Activated CD4-positive, alpha-beta T cell treated with anti-CD3 and anti-CD28 coated beads for 24 hours (primary cell): ENCODE measurements at places on chromosomes 6 and 20.

GRCh38 chr6:63236398-63236817 is 25.1 kb downstream of the FKBP1C start:
- no peak for DNase-seq

DNA sequence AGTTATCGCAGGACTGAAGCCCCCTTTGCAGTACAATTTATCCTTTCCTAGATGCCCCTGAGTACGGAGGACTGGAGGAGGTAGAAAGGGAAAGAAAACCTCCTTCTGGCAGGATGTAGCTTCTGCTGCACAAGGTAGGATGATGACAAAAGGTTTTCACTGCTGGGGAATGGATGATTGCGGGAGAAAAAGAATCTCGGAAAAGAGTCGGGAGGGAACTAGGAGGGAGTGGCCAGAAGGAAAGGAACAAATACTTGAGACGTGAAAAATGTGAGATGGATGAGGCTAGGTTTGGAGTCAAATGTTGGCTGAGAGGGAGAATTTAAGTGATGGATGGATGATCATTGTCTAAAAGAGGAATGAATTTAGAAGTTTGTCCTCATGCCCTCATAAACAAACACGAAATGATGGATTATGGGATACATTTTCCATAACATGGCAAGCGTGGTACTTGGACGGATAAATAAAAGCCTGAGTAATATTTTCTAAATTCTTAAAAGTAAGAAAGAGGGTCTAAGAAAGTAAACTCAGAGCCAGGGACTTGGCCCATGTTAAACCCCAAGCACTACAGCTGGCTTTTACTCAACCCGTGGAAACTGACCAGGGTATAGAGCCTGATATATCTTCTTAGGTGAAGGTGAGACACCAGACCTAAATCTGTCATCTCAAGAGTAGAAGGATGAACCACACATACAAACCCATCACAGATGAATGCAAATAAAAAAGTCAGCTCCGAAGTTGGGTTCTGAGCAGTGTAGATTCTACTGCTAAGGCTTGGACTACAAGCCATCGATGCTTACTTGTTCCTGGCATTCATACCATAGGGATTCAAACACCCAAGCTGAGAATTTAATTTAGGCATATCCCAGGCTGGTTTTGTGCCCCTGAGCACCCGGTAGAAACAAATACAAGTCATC is 72.4 kb downstream of the HFE start:
- no peak for DNase-seq

GRCh38 chr20:45019762-45020123 is 53.4 kb downstream of the STK4 start:
- no peak for DNase-seq

DNA sequence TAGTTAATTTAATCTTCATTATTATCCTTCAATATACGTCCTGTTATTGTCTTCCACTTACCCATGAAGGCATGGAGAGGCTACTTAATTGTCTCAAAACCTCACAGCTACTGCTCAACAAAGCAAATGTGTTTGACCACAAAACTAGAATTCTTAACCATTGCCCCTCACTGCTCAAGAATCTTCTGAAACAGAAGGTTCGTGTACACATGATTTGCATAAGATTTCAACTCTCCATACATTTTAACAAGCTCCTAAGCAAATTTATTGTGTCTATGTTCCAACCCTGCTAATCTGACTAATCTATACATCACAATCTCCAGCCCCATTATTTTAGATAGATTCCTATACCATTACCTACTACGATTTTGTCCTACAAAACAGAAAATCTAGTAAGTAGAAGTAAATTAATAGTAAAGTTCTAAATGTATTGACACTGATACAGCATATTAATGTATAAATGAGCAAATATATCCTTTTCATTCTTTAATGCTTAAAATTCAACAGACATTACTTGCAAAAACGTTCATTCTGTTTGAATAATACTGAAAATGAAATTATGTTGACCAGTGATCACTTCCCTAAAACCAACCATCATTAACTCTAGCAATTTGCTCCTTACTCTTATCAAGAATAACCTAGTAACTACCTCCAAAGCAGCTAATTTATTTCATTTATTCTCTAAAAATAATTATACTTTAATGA is 89.7 kb upstream of the RNF217 start:
- no peak for DNase-seq

GRCh38 chr6:154605178-154605881 is 94.8 kb upstream of the CNKSR3 start:
- DNase-seq, result no peak

DNA sequence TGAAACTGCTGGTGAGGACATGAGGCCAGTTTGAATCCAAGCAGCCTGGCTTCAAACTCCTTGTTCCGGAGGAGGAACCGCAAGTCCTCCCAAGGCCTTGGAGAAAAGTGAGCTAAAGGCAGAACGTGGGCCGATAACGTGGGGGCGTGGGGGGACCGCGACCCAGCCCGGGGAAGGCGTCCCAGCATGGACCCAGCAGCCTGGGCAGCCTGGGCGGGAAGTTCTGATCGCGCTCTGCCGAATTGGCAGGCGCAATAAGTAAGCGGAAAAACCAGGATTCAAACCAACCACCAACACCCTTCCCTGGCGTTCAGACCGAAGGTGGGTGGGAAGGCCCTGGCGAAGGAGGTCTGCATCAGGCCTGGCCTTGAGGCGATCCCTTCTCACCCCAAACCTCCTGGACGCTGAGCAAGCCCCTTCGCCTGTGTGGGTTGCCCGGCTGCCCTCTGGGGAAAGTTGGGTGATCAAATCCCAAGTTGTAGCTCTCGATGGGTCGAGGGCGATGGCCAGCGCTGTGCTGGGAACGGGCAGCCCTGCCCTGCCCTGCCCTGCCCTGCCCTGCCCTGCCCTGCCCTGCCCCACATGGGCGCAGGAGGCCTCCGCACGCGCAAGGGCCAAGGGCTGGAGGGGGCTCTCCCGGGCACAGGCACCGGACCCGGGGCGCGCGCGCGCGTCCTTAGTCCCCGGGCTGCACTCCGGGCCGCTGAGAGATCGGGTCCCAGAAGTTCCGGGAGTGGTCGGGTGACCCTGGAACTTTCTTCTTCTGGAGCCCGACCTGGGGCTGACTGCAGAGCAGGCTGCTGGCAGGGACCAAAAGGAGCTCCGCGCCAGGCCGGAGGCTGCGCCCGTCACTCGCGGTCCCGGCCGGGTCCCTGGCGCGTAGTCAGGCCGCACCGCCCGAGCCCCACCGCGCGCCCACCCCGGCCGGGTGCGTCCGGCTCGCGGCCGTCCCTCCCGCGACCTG is 637 bp upstream of the SLC22A3 start:
- DNase-seq, result no peak

DNA sequence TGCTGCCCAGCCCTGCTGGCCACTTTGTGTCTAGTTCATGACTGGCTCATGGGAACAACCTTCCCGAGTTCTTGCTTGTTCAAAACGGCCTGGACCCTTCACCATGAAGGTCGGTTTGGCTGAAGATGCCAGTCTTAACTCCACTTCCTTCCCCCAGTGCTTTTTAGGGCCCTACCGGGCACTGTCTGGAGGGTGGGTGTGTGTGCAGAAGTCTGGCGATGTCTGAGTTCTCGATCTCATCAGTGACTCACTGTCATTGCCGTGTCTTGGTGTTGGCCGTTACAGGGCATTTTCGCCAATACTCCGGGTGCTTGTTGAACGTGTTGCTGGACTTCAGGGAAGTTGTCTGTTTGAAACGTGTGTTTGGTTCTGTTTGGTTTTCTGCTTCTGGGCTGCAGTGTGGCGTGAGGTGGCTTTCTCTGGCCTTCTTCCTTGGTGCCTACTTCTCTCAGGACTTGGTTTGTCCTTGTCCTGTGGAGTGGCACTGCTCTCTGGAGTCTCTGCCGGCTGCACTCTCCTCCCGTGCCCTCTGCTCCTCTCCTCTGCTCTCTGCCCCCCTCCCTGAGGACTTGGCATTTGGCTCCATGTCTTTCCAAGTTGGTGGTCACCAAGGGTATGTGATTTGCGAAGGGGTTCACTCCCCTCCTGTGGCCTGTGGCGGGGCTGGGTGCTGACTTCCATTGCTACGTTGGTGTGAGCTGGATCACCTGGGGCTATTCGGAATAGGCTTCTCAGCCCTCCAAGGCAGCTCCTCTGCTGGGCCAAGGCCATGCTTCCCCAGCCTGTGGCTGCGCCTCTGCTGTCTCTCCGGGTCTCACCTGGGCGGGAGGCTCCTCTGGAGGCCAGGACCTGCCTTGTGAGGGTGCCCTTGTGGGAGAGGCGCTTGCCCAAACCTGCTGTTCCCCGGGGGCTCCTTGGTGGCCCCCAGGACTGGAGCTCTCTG is 38.2 kb downstream of the PYGB start:
- no peak for DNase-seq

- no peak for DNase-seq
These were observed 3.3 kb upstream of the AARS2 start for GRCh38 chr6:44316481-44316880.

DNA sequence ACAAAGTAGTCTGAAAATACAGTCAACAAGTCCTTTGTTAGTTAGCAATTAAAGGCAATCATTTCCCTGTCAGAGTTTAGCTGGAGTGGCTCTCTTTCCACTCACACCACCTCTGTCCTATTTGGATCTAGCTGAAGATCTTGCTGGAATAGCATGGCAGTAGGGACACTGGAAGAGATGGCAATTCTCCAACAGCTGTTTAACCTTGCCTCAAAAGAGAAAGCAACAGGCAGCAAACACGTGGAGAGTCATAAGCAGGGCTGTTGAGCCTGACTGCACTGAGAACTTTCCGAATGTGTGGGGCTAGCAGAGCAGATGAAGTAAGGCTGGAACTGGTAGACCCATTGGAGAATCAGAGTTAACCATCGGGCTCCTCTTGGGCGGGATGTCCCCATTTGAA is 38.0 kb upstream of the PRSS35 start:
- DNase-seq, result no peak

GRCh38 chr6:84411060-84411629 is 183.7 kb upstream of the CEP162 start:
- no peak for DNase-seq

GRCh38 chr6:129031051-129031599 is 148.2 kb downstream of the LAMA2 start:
- no peak for DNase-seq

GRCh38 chr6:166720856-166721255 is 93.8 kb upstream of the RPS6KA2 start:
- no peak for DNase-seq

DNA sequence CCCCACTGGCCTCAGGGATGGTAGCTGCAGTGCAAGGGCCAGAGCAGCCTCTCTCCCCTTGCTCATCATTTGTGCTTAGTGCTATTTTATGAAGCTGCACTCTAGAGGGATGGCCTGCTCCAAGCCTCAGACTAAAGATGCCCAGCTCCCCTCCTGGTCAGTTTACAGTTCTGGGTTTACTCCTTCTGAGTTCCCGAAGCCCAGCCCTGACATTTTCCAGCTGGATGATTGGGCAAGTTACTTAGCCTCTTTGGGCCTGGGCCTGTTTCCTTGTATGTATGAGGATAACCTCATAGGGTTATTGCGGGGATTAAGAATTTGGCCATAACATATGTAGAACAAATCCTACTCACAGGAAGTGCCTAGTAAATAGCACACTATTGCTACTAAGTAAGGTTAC is 31.8 kb upstream of the EMILIN3 start:
- DNase-seq, result no peak

- DNase-seq, result no peak
These were observed 40.0 kb upstream of the KCNK16 start for GRCh38 chr6:39362487-39362865.

GRCh38 chr20:62493253-62493885 is 17.6 kb upstream of the GATA5 start:
- DNase-seq, result no peak

DNA sequence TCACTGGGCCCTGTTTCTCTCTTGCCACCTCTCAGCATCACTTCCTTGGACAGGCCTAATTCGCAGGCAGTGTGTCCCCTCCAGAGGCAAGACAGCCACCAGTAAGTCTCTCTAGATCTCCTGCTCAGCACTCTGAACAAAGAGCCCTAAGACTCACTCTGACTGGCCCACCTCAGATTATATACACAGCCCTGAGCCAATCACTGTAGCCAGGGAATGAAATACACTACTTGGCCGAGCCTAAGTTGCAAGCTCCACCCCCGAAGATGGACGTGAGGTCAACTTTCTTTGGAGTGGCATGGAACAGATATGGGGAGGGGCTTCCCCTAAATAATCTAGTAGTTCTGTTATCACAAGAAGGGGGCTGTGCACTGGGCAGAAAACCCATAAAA is 4.1 kb downstream of the BPI start:
- DNase-seq, result no peak

DNA sequence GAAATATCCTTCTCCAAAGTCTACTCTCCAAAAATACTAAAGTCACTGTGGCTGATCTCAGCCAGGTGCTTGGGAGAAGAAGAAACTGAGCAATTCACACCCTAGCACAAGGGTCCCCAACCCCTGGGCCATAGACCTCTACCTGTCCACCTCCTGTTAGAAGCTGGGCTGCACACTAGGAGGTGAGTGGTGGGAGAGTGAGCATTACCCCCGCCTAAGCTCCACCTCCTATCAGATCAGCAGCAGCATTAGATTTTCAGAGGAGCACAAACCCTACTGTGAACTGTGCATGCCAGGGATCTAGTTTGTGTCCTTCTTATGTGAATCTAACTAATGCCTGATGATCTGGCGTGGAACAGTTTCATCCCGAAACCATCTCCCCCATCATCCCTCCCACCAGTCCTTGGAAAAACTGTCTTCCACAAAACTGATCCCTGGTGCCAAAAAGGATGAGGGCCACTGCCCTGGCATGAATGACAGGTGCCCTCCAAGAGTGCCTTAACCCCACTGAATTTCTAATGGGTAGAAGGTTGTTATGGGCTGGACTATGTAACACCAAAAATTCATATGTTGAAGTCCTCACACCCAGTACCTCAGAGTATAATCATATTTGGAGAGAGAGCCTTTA is 109.2 kb upstream of the CDYL start:
- DNase-seq, result no peak

DNA sequence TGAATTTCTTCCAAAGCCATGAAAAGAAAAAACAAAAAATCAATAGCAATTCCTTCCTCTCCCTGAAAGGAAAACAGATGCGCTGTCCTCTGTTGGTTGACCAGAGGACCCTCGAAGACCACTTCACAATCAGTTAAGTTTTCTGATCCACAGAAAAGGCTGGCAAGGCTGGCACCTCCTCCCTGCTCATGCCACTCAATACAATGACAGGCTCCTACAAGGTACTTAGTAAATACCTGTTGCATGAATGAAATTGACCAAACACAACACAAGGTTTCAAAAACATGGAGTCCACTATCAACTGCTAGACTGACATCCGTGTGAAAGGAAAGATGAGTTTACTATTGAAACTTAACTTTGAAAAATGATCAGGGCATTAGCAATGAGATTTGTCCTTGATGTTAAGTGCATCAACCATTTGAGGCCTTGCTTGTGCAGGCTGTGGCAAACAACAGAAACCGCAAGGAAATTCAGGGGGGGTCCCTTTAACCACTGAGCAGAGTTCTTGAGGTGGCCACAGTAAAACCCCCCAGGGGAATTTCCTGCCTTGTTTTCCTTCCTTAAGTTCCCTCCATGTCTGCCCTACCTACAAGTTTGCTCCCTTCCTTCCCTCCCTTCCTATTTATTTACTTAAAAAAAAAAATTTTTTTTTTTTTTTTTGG is 27.9 kb upstream of the RTF2 start:
- no peak for DNase-seq
